Effector CD4-positive, alpha-beta T cell (primary cell): ENCODE measurements at places on chromosomes 3 and 15.
A peak's percentile ranks its signal among the peaks of the same experiment; 100 is the strongest.

DNA sequence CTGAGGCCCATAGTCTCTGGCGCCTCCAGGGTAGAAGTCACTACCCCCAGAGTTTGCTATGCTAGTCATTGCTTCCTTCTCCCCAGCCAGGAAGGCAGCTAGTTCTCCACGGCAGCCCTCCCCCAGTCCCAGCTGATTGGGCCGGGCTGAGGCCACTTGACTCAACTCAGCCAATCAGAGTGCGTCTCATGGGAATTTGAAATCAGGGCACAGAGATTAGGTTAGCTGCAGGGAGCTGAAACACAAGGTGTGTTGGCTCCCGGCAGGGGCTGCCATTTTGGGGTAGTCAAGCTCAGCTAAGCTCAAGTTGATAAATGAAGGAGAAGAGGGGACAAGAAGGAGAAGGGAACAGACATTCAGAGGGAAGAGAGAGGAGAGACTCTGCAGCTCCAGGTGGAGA is 32.8 kb downstream of the LINGO1 start:
- DNase-seq = no peak

GRCh38 chr15:67799801-67800205 is 25.5 kb upstream of the SKOR1 start:
- no peak for DNase-seq

DNA sequence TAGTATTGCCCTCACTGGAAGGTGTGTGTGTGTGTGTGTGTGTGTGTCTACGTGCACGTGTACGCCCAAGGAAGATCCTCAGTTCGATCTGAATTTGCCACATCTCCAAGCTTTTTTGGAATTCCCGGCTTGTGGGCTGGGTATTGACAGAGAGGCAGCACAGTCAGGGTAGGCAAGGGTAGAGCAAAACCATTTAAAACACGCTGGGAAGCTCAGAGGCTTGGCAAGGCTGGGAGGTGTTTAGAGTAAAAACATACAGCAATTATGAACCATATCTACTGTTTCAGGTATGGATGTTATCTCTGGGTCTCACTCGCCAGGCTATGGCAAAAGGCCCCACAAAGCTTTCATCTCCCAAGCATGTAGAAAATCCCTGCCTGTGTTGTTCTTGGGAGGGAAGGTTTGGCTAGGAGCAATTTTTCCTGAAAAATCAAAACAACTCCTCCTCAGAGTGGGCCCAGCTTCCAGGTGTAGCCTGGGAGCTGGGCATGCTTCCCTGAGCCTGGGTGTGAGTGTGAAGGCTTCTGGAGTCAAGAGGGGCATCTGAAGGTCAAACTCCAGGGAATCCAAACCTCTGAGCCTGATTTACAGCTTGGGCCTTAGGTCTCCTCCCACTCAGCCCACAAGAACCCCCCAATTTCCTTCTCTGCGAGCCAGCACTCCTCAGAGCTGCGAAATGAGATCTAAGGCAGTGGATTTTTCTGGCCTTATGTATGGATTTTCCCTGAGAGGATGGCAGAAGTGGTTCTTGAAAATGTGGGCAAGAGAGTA is 244.8 kb upstream of the TPRG1 start:
- no peak for DNase-seq

DNA sequence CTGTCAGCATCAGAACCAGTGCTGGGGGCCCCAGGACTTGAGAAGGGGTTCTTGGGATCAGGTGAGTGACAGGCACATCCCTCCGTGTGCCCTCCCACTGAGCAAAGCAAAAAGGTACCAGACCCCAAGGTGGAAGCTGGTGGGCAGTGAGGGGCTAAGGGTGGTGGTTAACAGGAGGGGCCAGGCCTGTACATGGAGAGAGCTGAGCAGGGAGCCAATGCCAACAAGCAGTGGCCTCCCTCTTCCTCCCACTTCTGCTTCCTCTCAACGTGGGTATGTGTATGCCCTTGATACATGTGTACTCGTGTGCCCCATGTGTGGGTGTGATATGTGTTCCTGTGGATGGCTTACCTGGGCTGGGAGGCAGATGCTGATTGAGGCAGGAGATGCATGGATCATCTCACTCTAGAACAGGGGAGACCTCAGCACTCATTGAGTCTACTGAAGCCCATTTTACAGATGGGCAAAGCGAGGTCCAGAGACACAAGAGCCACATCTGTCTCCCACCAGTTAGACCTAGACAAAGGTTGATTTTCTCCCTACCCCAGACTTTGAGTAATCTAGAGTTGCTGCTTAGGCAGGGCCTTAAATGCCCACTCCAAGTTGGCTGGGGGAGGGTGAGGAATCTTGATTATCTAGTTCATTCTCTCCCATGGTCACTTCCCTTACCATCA is 945 bp downstream of the VIPR1 start:
- DNase-seq = no peak

DNA sequence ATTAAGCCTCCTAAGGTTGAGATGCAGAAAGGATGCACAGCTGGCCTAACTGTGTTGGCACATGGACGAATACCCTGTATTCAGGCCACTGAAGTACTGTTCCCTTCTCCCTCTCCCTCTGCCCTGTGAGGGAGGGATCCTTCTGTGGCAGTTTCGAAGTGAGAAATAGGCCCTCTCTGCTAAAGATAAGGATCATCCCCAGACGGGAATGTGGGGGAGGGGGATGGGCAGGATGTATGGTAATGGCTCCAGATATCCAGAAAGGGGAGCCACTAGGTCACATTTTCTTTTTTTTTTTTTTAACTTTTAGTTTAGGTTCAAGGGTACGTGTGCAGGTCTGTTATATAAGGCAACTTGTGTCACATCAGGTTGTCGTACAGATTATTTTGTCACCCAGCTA is 463.1 kb downstream of the TBL1XR1 start:
- DNase-seq = no peak

DNA sequence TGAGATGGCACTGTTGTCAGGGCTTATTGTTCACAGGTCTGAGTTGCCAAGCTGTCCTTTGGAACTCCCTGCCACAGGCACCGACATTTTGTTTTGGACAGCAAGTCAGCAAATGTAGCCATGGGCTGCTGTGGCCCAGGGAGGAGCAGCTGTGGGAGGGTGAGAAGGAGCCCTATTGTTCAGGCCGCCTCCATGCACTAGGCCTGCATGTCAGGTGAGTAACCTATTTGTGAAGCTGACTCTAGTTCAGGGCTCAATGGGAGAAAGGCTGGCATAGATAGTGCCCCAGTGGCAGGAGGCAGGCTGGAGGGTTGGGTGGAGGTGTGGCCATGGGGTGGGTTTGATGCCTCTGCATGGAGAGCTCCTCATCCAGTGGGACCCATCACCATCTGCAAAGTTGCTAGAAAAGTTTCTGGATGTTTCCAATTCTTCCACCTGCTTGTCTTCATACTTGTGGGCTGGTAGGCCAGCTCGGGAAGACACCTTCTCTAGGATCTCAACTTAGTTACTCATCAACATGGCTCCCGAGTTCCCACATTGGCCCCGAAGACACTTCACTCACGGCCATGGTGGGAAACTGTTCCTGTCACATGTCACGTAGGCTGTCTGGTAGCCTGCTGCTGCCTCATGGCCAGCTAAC is 19.5 kb downstream of the AMOTL2 start:
- DNase-seq = no peak

GRCh38 chr15:36831125-36831903 is 251.9 kb downstream of the CDIN1 start:
- no peak for DNase-seq

DNA sequence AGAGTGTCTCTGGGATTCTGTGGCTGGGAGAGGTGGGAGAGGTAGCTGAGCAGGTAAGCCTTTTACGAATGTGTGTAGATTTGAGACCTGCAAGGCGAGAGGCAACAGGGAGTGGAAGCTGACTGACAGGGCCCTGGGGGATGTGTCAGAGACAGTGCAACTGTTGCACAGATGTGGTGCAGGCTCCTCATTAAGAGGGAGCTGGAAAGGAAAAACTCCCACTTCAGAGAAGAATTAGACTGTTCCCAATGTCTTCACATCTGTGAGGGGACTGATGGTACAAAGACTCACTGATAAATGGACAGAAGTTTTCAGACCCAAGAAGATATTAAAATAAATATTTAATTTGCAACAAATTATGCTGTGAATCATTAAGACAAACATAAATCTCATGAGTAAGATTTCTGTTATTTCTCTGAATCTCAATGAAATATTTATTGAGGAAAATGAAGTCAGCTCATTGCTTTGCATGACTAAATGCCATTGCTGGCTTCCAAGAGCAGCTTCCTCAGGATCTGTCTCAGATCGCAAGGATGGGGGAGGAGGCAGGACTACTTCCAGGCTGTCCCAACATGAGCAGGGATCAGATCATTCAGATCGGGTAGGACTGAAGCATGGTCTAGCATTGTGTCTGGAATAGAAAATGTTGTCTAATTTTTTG is 127.3 kb upstream of the ROPN1 start:
- DNase-seq = no peak

- no peak for DNase-seq
These were observed 69.7 kb downstream of the USF3 start for GRCh38 chr3:113626503-113627371.

DNA sequence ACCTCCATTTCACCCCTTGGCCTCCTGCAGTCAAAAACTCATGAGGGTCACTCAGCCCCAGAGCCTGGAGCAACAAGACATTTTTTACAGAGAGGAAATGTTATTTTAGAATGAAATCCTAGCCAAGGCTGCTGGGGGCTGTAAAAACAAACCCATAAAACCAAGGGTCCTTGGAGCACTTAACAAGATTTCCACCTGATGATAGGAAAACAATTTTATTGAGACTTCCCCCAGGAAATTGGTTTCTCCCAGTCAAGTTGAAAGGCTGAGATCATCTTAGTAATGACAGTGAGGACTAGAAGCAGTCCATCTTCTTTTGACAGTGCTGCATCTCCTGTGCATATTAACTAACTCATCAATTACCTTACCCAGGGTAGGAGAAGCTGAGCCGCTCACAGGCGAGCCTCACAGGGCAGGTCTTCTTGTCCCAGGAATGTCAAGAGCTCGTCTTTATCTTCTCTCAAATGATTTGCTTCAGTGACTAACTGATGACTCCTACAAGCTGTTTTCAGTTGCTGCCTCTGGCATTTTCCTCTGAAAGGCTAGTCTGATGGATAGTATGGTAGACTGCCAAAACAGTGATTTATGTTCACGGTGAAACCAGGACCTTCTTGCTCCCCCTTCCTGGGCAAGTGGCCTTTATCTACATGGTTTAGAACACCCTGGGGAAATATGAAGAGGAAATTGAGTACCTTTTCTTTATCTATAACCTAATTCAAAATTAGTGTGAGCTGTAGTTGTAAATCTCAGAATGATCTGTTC is 34.6 kb upstream of the AEN start:
- no peak for DNase-seq

- DNase-seq = no peak
These were observed 25.5 kb downstream of the SETD5 start for GRCh38 chr3:9422712-9423424.

GRCh38 chr3:126659915-126660886 is 5.3 kb upstream of the TXNRD3 start:
- no peak for DNase-seq

DNA sequence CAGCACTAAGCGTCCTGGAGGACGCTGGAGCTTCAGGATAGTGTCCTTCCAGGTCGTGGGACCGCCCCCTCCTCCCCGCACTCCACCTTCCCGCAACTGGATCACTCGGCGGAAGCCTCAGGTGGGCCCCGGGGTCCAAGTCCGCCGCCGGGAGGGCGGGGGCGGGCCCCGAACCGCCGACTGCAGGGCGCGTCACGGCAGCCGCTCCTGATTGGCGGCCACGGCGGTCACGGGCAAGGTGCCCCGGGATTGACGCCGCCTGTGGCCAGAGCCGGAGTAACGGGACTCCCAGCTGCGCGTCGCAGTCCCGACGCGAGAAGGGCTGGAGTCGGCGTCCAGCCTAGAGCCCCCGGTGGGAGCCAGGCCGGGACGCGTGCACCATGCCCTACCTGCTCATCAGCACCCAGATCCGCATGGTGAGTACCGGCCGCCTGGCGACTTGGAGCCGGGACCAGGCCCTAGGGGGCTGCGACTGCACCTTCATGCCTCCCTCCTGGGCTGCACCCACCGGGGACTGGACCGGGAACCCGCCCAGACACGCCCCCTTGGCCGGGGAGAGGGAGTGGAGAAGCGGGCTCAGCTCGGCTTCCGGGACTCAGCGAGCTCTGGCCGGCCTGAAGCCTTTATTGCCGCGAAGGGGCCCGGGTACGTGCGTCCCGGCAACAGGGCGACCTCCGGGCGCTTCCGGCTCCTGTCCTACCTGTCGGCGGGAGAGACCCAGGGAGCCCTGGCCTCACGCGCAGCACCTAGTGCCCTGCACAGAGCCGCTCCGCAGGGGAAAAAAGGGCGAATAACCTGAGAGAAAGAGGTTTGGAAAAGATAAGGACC is at the start of gene GCHFR:
GCHFR (plus strand) TSS at position 268 of the 828 bp plus-strand sequence; CDS start at position 381, 113 bp downstream.
- DNase-seq = peak; percentile 65

DNA sequence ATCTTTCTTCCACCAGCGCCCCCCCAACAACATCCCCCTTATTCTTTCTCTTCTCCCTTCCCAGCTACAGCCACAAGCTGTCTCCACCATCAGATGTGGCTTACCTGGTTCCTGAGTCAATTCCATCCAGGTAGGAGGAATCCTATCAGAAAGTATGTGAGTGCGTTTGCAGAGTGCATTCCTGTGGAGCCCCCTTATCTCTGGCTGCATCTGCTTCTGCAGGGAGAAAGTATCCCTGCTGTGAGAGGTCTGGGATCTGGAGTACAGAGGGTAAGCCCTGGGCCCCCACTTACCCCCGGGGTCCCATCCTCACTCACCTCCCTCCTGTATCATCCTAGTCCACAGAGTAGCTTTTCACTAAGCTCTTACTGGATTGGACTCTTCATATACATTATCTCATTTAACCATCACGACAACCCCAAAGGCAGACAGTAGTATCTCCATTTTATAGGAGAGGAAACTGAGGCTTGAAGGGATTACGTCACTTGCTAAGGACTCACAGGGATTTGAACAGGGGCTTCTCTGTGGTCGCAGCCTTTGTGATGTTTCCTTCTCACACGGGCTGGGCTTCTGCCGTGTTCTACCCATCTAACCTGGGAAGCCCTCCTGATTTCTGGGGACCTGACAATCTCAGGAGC is 22.2 kb upstream of the MAGEF1 start:
- DNase-seq = no peak

GRCh38 chr15:24675332-24676144 is at the start of gene NPAP1:
TSS of gene NPAP1 (plus strand) at chr15:24675775. CDS start at chr15:24675868, 93 bp downstream.
- DNase-seq = no peak

GRCh38 chr3:108021533-108021932 is 69.3 kb downstream of the CD47 start:
- no peak for DNase-seq

DNA sequence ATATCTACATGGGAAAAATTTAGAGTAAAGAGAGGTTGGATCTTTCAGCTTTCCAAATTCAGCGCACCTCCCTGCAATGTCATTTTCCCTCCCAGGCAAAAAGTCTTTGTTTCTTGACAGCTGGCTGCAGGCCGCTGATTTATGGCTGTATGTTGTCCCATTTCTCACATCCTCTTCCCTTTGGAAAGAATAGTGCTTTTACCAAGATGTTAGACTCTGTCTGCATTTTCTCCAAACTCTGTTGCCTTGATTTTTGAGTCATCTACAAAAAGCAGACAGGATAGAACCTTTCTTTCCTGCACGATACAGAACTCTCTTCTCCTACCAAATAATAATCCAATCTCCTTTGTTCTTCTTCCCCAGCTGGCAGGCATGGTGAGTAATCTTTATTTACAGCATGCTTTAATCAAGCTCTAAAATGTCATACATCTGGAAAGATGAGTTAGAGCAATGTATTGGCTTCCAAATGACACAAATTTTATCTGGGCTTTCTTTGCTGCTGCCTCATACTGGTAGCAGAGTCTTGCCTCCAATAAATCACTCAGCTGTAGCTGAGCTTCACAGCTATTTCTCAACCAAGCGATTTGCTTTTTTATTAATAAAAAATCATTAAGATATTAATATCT is 101.9 kb downstream of the PIK3R4 start:
- no peak for DNase-seq
